Lung (tissue), 17 donors: ENCODE measurements at places on chromosomes 2 and 18. TPM values are rescaled to one million over a fixed set of nuclear protein-coding genes. Genes with fewer than 3 reads are reported as not detected.
A peak's percentile ranks its signal among the peaks of the same experiment; 100 is the strongest.

OTOF gene
- 0.09 TPM for total RNA-seq

DNA sequence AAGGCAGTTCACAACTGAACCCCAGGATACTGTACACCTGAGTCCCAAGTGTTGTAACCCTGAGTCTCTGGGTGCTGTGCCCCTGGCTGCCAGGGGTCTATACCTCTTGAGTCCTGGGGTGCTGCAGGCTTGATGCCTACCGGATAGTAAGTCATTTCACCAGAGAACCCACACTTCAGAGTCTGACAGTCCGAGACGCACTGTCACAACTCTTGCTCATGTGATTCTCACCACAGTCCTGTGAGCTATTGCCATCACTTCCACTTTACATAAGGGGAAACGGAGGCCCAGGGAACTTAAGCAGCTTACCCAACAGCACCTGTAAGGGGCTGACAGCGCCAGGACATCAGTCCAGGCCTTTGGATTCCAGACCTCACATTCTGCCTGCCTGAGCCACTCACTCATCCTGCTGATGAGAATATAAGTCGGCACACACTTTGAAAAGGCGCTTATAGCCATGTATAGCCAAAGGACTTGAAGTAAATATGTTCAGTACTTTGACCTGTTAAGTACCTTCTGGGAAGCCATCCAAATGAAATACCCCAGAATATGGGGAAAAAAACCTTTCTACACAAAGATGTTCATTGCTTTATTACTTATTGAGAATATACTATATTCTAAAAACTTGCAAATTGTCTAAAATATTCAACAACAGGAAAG lies 180.7 kb upstream of the ID2 start:
- H3K27me3 ChIP-seq: no peaks in the 10 kb centered on the region
- no peak overlapping the region for H3K4me3 ChIP-seq
- H3K27ac ChIP-seq: no peak overlapping the region
- H3K4me1 ChIP-seq: no peaks in the 10 kb centered on the region
- DNase-seq: peak; percentile 69

- H3K4me1 ChIP-seq: peaks cover 5% of the 10 kb centered on the region
- peaks cover 2% of the 10 kb centered on the region for H3K36me3 ChIP-seq
- H3K4me3 ChIP-seq: no peak overlapping the region
- H3K27me3 ChIP-seq: no peaks in the 10 kb centered on the region
- DNase-seq: no peak
These were observed 50.6 kb downstream of the SH3BP4 start for GRCh38 chr2:235002198-235003095.

GRCh38 chr2:210049831-210050230 lies 47.4 kb downstream of the RPE start:
- DNase-seq: peak; percentile 39
- H3K27ac ChIP-seq: no peak overlapping the region
- H3K4me3 ChIP-seq: no peak overlapping the region
- no peaks in the 10 kb centered on the region for H3K4me1 ChIP-seq
- peaks cover 7% of the 10 kb centered on the region for H3K36me3 ChIP-seq
- no peaks in the 10 kb centered on the region for H3K27me3 ChIP-seq

DNA sequence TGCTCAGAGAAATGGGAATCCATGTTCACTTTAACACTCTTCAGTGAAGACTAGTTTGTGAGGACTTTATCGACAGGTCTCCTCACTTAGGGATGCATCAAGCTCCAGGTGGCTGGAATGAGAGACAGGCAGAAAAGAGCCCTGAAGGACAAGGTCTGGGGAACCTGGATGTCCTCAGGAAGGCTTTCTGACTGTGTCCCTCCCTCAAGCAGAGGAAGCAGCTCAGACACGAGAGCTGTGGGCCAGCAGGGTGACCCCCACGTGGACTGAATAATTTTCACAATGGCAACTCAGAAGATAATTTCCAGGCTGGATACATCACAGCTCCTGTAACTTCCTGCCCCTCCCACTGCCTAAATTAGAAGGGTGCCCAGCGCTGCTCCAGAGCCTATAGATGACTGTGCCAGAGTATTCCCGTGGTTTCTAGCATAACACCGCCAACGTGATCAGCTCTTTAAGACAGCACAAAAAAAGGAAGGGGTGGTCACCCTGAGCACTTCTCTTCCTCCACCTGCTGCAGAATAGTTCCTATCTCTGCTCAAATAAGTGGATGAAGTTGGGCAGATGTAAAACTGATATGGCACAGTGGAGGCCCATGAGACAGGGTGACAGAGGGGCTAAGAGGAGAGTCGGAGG lies 25.7 kb upstream of the NCK2 start:
- H3K27me3 ChIP-seq: no peaks in the 10 kb centered on the region
- DNase-seq: no peak
- no peaks in the 10 kb centered on the region for H3K4me1 ChIP-seq
- no peak overlapping the region for H3K4me3 ChIP-seq

DNA sequence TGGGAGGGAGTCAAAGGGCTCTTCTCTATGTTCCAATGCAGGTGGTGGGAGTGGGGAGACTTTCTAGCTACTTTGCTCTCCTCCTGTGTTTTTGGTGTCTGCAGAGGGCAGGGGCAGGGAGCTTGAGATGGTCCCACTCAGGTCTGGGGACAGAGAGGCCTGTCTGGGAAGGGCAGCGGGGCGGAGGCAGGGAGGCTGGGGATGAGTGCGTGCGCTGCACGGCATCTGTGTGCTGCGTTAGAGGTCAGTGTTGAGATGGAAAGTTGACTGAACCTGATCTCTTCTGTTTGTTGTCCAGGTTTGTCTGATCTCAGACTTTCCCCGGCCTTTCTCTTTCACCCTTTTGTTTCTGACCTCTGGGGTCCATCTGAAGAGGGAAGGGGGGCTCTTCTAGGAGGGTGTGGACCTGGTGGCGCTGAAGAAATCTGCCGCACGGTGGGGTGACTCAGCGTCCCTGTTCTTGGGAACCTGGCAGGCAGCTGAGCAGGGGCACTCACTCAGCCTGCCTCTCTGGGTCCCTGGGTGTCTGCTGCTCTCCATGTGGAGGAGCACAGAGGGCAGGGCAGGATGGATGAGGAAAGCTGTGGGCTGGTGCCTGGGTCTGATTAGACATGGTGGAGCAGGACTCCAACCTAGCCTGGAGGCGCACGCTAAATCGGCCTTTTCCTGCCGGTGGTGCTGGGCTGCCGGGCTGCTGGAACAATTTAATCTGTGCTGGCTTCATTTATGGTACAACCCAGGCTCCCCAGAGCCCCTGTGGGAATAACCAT lies 24.1 kb downstream of the IGFBP2 start:
- no peaks in the 10 kb centered on the region for H3K36me3 ChIP-seq
- DNase-seq: no peak
- no peak overlapping the region for H3K4me3 ChIP-seq
- H3K27ac ChIP-seq: no peak overlapping the region
- H3K27me3 ChIP-seq: no peaks in the 10 kb centered on the region

GRCh38 chr2:88697370-88698026 lies 6.0 kb downstream of the RPIA start:
- H3K4me1 ChIP-seq: peaks cover 4% of the 10 kb centered on the region
- no peak overlapping the region for H3K4me3 ChIP-seq
- H3K27me3 ChIP-seq: no peaks in the 10 kb centered on the region

- H3K4me3 ChIP-seq: no peak overlapping the region
- H3K27ac ChIP-seq: no peak overlapping the region
- H3K36me3 ChIP-seq: no peaks in the 10 kb centered on the region
- no peaks in the 10 kb centered on the region for H3K27me3 ChIP-seq
- H3K4me1 ChIP-seq: no peaks in the 10 kb centered on the region
These were observed 160.4 kb upstream of the PID1 start for GRCh38 chr2:229431327-229431954.

MC2R gene
- 0.06 TPM for total RNA-seq

DNA sequence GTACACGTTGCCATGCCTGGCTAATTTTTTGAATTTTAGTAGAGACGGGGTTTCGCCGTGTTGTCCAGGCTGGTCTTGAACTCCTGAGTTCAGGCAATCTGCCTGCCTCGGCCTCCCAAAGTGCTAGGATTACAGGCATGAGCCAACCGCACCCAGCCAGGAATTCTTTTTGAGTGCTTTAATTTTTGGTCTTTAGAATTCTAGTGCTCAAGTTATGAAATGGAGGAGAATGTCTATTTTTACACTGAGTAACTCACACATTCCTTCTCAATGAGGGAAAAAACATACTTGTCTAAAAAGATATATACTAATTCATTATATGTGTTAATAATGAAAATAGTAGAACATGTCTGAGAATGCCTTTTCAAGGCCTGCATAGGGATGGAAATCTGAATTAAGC lies 8.5 kb downstream of the ZNF396 start:
- H3K36me3 ChIP-seq: no peaks in the 10 kb centered on the region
- H3K27ac ChIP-seq: no peak overlapping the region
- no peaks in the 10 kb centered on the region for H3K4me1 ChIP-seq
- H3K4me3 ChIP-seq: no peak overlapping the region
- no peak for DNase-seq

GRCh38 chr18:13452388-13452811 lies 233.8 kb downstream of the LDLRAD4 start:
- H3K27me3 ChIP-seq: no peaks in the 10 kb centered on the region
- no peaks in the 10 kb centered on the region for H3K36me3 ChIP-seq
- no peak overlapping the region for H3K27ac ChIP-seq
- no peak overlapping the region for H3K4me3 ChIP-seq
- peaks cover 8% of the 10 kb centered on the region for H3K4me1 ChIP-seq

DNA sequence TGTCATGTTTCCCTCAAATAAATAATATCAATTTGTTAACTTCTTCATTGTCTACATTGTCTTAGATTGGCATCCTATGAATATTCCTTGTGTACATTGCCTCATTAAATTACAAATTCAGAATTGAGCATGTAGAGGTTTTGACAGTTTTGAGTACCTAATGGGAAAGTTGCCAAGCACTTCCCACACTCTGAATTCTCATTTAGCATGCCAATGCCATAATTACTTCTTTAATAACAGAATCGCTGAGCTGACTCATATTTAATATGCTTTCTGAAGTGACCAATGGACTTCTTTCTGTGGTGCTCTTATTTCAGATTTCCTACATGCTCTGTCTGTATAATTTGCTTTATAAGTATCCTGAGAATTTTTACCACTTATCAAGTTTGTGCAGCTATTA lies 114.4 kb upstream of the NOL4 start:
- H3K4me1 ChIP-seq: no peaks in the 10 kb centered on the region
- no peaks in the 10 kb centered on the region for H3K27me3 ChIP-seq
- no peak overlapping the region for H3K27ac ChIP-seq
- H3K36me3 ChIP-seq: no peaks in the 10 kb centered on the region

CFAP65 gene
- total RNA-seq: 10.3 TPM

DNA sequence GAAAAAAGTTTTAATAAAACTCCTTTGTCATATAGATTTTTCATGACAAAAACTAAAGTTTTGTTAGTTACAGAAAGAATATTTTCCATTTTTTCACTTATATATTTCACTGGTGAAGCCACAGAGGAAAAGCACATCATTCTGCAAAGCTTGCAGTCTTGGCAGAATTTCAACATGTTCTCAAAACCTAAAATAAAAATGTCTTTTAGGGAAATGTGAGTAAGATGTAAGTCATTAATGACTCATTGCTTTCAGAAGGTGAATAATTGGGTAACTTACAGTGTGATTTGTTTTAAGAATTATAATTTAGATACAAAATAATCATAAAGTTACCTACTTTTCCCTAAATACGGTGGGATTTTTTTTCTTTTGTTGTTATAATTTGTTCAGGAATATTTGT lies 43.4 kb upstream of the TNFRSF11A start:
- DNase-seq: peak; percentile 20
- H3K36me3 ChIP-seq: peaks cover 12% of the 10 kb centered on the region
- no peaks in the 10 kb centered on the region for H3K27me3 ChIP-seq
- H3K27ac ChIP-seq: no peak overlapping the region
- no peaks in the 10 kb centered on the region for H3K4me1 ChIP-seq

- H3K27me3 ChIP-seq: no peaks in the 10 kb centered on the region
- no peak overlapping the region for H3K4me3 ChIP-seq
- no peak overlapping the region for H3K27ac ChIP-seq
- peaks cover 24% of the 10 kb centered on the region for H3K4me1 ChIP-seq
- no peaks in the 10 kb centered on the region for H3K36me3 ChIP-seq
- DNase-seq: no peak
These were observed 70.2 kb downstream of the AGAP1 start for GRCh38 chr2:235564066-235564465.

DNA sequence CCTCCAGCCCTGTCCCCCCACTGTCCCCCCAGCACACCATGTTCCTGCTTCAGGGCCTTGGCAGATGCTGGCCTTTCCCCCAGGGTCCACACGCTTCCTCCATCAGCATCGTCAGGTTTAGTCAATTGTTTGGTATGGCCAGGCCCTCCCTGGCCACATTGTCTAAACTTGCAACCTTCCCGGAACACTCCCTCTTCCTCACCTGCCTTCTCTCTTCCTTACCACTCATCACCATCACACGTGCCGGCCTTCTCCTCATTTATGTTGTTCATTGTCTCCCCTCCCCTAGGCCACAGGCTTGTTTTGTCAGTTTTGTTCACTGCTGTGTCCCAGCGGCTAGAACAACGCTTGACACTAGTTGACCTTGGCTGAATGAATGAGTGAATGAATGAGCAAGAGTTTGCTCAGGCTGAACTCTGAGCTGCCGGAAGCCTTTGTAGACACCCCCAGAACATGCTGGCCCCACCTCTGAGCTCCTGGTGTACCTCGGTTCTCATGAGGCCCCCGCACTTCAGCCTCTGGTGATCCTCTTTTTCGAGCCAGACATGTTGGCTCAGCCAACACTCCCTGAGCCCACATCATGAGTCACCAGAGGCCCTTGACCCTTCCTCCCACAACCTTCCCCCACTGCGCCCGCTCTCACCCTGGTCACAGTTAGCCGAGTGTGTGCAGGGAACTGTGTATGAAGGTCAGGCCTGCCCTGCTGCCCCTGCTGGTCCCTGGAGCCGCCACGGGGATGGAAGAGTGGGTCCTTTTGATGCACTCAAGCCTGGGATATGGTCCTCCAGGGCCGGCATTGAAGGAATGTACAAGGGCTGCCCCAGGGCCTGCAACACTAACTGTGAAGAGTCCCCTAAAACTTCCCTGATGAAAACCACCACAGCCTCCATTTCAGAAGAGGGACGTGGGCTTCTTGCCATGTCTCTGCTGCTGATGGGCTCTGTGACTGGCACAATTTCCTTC lies 57.5 kb downstream of the HS1BP3 start:
- H3K27me3 ChIP-seq: no peaks in the 10 kb centered on the region
- H3K4me3 ChIP-seq: no peak overlapping the region
- no peak overlapping the region for H3K27ac ChIP-seq
- DNase-seq: no peak
- H3K36me3 ChIP-seq: no peaks in the 10 kb centered on the region

RNF149 gene
- total RNA-seq: 106 TPM

DNA sequence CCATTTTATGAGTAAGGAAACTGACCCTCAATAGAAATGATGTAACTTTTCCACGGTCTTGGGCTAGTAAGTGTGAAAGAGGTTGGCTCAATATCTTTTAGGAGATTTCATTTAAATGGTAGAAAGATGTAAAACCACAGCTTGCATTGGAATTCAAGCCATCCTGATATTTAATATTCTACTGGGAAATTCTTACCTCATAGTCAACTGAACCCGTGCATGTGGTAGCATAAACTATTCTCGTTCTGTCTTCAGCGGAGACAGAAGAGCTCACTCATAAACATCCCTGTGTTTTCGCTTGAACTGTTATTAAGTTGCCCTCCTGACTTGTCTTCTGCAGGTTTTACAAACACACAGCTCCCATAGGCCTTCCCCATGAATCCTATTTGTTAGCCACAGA lies 8.5 kb upstream of the SPATS2L start:
- DNase-seq: no peak
- peaks cover 6% of the 10 kb centered on the region for H3K4me1 ChIP-seq
- no peaks in the 10 kb centered on the region for H3K27me3 ChIP-seq
- no peak overlapping the region for H3K27ac ChIP-seq
- H3K4me3 ChIP-seq: no peak overlapping the region
